ENCODE measurements at places on chromosomes 3 and 15.

DNA sequence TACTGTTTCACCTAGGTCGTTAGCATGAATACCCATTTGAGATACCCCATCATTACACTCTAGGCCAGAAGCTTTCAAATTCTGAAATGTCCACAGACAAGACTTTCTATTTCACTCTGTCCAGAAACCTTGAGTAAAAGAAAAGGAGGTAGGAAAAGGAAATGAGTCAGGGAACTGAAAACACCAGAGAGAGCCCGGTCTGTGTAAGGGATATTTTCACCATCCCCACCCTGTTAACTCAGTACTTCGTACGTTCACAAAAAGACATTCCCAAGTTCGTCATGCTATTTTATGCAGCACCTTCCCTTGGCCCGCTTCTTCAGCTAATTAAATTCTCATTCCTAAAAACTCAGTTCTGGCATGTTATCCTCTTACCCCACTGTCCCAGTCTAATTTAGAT lies 89.4 kb upstream of the SOX2 start:
- no peak for DNase-seq

- DNase-seq = no peak
Observed at GRCh38 chr3:141405025-141405424, 36.7 kb downstream of the ZBTB38 start.

DNA sequence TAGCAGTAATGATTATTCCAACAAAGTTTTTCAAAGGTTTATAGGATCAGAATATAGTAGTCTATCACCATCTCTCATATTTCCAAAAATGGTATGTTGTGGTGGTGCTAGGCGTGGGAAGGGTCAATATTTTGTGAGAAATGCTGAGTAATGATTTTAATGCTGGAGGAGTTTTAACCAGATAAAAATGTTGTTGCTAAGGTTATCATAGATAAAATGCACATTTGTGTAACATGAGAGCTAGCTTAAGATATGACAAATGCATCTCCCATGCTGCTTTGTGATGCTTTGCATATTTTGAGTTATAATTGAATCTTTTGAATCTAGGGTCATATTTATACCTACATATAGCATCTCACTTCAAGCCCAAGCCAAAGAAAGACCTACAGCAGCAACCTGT lies 103.9 kb upstream of the ROBO1 start:
- DNase-seq = no peak

DNA sequence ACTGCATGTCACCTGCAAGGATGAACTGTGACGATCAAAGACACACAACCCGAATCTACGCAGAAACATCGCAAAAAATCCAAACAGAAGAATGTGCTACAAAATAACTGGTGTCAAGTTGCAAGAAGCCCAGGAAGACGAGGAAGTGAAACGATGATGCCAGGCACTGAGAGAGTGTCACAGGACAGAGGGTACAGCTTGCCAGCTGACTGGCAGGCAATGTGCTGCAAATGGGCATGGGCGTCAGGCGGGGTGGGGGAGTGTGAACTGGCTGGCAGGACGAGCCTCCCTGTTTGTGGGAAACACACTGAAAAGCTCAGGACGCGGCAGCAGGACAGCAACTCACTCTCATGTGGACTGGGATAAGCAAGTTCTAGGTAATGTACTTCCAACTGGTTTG lies 28.9 kb upstream of the OCA2 start:
- no peak for DNase-seq

GRCh38 chr3:60101621-60102020 lies 1051.8 kb upstream of the CFAP20DC start:
- no peak for DNase-seq

DNA sequence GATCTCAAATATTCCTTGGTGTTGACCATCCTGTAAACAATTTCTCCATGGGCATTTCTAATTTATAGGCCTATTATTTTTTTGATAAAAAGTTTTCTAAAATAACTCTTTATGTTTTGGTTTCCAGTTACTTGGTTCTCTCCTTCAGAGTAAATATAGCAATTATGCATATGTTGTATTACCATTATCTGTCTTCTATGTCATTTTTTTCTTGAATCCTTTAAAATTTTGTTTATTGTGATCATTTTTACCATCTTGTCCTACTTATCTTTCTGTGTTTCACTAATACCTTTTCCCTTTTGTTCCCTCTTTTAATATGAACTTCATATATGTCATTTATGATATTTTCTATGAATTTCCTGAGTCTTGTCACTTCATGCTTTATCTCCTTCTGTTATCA lies 341.1 kb downstream of the PDCD6IP start:
- DNase-seq = no peak

DNA sequence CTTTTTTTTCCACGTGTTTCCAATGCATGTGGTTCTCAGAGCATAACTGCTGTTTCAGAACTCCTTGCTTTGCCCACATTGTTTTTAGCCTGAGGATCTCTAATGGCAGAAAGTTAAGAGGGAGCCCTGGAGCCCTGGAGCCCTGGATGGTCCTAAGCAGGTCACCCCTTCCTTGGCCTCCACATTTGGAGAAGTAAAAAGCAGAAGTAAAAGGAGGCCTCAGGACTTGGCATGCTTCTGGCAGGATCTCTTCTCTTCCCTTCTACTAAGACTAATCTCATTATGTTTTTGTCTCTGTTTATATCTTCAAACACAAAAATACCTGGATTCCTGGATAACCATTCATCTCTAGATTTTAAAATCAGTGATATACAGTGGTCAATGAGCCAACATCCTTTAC lies 50.1 kb downstream of the P2RY1 start:
- no peak for DNase-seq

DNA sequence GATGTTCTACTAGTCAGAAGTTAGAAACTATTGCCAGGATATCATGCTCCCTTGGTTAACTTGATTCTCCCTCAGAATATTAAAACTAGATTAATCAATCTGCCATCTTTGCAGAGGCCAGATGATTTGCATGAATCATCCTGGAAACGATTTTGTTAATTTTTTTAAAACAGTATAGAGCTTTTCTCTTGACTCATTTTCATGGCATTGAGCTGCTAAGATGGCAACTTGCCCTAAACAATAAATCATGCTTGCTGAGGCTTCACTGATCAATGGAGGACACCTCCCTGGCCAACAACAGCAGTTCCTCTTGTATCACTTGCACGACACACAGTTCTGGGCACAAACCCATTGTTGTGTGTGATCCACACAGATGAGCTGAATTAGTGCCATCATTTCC lies 109.1 kb downstream of the COL6A6 start:
- no peak for DNase-seq

DNA sequence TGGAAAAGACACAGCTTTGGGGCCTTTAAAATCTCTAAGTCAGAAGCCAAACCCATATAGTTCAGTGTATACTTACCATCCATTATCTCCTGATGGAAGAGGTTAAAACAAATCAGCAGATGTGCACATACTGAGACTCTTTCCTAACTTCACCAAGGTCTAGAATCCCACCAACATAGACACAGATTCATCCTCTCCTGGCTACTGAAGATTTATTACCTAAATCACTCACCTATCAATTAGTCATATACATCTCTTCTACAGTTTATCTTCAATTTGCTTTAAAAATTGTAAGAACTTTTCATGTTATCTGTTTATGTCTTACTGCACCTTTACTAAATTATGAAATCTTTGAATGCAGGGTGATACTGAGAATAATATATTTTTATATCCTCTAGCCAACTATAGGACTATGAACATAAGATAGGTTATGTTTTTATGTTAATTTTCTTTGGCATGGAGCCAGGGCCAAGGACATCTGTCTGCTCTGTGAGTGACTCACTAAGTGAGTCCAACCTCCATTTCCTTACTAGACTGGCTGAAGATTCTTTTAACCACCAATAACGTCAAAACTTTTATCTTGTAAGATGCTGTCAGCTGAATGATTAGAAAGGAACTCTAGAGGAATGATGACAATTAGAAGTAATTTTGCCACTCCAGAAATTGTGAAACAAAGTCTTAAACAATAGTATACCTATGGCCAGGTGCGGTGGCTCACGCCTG lies 397.6 kb downstream of the FOXP1 start:
- DNase-seq = peak; percentile 12

- DNase-seq = no peak
Observed at GRCh38 chr3:175571096-175571495, 712.0 kb downstream of the NAALADL2 start.

DNA sequence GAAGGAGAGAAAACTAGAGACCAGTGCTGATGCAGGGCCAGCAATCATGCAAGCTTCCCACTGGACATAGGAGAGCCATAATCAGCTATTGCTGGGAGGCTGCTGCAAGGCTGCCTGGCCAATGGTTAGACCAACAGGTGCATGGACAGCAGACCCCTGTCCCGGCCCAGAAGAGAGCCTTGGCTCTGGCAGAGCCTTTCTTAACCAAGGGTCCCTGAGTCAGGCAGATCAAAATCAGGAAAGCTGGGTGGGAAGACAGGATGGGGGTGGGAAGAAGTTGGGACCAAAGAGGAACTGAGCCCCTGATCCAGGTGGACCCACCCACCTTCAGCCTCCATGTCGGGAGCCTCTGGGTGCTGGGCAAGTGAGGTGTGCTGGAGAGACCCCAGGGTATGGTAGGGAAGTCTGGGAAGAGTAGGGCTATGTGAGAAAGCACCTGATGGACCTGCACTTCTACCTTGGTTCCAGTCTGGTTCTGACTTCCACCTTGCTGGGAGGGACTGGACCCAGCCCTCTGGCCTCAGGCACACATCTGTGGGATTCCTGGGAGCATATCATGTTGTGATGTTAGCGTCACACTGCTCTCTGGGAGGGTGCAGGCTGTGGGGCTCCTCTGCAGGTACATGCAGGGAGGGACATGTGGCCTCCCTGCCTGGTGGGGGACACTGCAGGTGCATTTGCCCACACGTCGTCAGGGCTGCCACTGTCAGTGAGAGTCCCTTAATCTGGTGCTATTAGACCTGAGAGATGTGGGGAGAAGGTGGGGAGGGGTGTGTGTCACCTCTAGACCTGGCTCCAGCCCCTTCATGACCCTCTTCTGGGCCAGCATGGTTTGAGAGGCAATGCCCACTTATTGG lies 24.7 kb downstream of the KY start:
- DNase-seq = no peak

DNA sequence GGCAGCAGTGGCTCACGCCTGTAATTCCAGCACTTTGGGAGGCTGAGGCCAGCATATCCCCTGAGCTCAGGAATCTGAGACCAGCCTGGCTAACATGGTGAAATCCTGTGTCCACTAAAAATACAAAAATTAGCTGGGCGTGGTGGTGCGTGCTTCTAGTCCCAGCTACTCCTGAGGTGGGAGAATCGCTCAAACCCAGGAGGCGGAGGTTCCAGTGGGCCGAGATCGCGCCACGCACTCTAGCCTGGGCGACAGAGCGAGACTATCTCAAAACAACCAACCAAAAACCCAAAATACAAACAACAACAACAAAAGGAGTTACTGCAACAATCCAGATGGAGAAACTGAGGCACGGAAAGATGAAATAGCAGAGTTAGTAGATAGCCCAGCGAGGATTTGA lies 35.4 kb downstream of the SAXO2 start:
- no peak for DNase-seq

DNA sequence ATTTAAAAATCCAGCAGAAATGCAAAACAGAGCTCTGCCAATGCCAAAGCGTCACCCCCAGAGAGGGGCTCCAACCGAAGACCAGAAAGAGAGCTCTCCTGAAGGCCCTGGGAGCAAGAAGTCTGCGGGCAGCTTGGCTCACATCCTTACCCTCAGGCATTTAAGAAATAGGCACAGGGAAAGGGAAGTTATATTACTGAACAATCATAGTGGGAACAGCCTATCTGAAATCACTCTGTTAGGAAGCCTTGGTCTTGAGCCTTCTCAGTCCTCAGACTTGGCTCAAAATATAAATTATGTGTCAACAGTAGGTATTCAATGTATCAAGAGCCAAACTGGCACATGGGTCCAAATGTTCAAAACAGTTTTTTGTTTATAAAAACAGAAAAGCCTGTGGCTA lies 10.3 kb upstream of the PPARG start:
- DNase-seq = no peak

- no peak for DNase-seq
Observed at GRCh38 chr3:23480329-23480714, 277.2 kb downstream of the UBE2E2 start.

DNA sequence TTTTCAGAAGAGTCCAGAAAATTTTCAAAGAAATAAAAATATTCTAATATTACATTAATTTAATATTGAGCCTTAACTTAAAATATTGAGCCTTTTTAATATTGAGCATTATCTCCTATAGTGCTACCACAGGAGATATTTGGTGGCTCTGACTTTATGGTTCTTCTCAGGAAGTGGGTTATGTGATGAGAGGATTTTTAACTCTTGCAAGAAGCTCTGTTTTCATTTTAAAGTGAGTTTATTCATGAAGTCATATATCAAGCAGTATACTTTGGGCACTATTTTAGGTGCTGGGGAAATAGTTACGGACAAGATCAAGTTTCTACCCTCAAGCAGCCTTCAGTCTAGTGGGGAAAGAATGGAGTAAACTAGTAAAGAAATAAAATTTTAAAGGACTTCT lies 13.4 kb upstream of the MBNL1 start:
- DNase-seq = no peak

- DNase-seq = peak; percentile 35
Observed at GRCh38 chr3:82133070-82133606, 371.7 kb upstream of the GBE1 start.

- no peak for DNase-seq
Observed at GRCh38 chr3:174651951-174652350, 207.2 kb upstream of the NAALADL2 start.

- DNase-seq = no peak
Observed at GRCh38 chr3:140117096-140117526, 182.1 kb downstream of the CLSTN2 start.

DNA sequence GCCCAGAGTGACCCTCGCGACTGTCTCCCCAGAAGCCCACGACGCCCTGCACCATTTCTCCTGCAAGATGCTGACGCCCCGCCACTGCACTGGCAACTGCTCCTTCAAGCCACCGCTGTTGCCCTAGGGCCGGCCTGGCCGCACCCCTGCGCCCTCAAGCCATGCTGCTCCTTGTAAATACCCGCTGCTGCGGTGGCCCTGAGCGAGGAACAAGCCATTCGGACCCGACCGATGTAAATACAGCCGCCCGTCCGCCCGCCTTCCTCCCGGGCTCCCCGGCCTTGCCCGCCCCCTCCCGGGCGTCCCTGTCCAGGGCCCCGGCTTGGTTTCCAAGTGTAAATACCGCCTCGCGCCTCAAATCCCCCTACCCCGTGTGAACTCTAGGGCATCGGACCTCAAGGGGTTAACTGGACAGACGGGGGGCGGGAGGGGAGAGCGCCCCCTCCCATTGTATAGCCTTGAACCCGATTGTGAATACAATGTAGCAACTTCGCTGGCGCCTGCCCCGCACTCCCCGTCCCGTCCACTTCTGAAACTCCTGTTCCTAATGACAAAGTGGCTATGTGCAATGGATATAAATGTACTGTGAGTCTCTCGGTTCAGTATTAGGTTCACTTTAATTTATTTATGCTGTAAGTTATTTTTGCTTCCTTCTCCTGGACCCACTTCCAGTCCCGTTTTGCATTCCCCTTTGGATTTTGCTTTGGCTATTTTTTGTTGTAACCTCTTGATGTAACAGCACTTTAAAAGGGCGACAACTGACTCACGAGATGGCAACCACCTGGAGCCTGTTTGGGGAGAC lies 5.9 kb downstream of the RNU6-1 start:
- peak; percentile 32 for DNase-seq
